ENCODE measurements at places on chromosomes 4 and X.

GRCh38 chrX:138485224-138485623 lies 226.3 kb downstream of the FGF13 start:
- no peak for DNase-seq

- no peak for DNase-seq
These were observed 226.8 kb downstream of the CAMK2D start for GRCh38 chr4:113534711-113535110.

DNA sequence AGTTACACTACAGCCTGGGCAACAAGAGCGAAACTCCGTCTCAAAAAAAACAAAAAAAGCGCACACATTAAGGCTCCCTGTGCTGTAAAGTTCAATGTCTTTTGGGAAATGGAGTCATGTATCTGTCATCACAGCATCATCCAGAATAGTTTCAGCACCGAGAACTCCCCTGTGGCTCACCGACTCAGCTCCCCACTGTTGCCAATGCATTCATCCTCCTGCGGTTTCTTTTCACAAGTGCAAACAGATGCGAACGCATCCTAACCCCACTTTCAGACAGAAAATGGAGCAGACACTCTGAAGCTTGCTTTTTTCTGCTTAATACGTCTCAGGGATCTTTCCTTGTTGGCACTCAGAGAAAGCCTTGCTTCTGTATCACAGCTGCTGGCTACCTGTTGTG lies 13.8 kb upstream of the SH3TC1 start:
- DNase-seq, result no peak

GRCh38 chrX:97328853-97329390 lies 445.2 kb downstream of the RPA4 start:
- no peak for DNase-seq

- no peak for DNase-seq
These were observed 166.1 kb downstream of the LRBA start for GRCh38 chr4:150849016-150849415.

GRCh38 chr4:28973587-28974350 lies 1746.4 kb upstream of the PCDH7 start:
- no peak for DNase-seq

DNA sequence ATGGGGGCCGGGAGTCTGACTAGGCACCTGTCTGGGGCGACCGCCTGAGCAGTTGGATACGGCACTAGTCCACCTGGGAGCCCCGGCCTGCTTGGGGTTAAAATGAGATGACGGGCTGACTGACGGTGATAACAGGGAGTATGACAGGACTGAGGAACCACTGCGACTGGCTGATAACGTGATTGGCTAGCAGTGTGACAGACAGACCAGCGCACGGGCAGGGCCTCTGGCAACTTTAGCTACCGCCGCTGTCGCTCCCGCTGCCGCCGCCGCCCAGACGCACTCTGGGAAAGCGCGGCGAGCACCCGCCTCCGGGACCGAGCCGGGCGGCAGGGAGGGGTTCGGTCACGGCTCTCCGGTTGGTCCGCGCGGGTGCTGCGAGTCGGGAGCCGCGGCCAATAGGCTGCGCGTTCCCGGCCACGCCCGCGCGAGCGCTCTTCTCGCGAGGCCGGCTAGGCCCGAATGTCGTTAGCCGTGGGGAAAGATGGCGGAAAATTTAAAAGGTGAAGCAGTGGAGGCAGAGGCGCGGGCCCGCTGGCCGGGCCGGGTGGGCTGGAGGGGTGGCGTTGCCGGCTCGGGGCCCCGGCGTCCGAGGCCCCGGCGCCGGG lies at the start of gene SUV39H1:
Gene SUV39H1, plus strand, starts transcription at position 434 of the 608 bp plus-strand sequence. Its CDS starts 51 bp downstream, at position 485.
- peak; percentile 84 for DNase-seq

DNA sequence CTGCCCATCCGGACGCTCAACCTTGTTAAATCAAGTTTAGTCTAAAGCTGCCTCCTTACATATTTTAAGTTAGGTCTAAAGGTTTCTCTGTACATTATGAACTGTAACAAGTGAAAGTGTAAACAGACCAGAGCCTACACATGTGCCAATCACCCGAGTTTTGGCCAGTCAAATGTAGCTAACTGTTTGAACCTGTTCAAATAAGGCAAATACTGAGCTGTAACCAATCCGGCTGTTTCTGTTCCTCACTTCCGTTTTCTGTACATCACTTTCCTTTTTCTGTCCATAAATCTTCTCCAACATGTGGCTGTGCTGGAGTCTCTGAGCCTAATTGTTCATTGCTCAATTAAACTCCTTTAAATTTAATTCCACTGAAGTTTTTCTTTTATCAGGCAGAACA lies 113.3 kb upstream of the SHISA3 start:
- no peak for DNase-seq

DNA sequence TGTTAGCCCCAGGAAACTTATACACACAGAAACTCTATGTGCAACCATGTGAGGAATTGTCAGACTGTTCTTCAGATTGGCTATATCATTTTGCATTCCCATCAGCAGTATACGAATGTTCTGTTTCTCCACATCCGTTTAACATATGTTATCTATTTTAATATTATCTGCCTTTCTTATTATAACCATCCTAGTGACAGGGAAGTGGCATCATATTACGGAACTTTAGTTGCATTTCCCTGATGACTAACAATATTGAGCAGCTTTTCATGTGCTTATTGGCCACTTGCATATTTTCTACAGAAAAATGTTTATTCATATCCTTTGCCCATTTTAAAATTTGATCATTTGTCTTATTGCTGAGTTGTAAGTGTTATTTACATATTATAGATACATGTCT lies 36.5 kb upstream of the IL15 start:
- no peak for DNase-seq

DNA sequence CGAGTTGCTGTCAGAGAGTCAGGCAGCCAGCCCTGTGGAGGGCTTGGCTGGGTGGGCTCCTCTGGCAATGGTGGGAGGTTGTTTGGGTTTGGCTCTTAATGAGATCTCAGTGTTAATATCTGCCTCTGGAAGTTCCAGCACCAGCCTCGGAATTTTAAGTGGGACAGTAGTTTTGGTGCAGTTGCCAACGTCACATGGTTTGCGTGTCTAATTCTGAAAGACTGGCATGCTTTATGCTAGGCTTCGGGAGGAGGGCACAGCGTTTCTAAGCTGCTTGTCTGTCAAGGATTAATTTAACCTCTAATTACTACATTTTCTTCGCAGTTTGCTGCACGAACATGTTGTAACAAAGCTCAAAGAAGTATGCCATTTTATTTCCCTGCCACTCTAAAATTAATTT lies 9.2 kb downstream of the MAMLD1 start:
- no peak for DNase-seq

DNA sequence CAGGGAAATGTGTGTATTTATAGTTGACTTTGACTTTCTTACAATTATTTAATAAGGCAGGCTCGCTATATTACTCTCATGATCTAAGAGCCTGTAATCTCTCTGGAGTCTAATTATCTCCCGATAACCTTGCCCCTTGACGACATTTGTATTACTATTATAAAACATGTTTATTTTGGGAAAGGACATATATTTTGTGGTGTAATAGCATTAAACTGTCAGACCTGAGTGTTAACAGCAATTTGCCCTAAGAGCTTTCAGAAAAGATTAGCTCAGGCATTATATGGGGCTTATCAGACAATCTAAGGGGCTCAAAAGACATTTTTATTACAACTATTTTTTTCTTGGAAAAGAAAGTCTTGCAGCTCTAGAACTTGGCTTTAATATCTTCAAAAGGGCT lies 427.9 kb upstream of the SLIT2 start:
- DNase-seq, result no peak

- no peak for DNase-seq
These were observed 19.3 kb upstream of the SLAIN2 start for GRCh38 chr4:48322063-48322462.

Measured in stimulated activated effector memory CD8-positive, alpha-beta T cell treated with anti-CD3 and anti-CD28 coated beads, Interleukin-12 subunit alpha, Interleukin-12 subunit beta, amount 100 ng/mL, for 72 hours (primary cell).